ENCODE measurements at places on chromosomes 7 and 10.

DNA sequence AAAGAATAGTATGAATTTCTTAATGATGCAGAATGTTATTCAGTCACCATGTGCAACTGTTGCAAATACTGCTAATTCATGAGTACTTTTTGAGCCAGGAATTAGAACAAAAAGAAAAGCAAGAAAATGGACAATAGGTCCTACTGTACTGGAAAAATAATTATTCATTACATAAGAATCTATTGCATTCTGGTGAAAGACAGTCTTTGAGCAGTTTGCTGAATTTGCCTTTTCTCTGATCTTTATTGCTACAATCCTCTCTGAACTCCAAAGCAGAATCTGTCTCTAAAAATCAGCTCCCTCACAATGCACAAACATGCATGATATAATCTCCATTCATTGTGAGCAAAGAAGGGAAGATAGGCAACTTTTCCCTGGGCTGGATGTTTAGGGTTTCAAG is 12.8 kb downstream of the IFIT2 start:
- DNase-seq = no peak

GRCh38 chr7:106119719-106120118 is 7.6 kb upstream of the SYPL1 start:
- DNase-seq = no peak

DNA sequence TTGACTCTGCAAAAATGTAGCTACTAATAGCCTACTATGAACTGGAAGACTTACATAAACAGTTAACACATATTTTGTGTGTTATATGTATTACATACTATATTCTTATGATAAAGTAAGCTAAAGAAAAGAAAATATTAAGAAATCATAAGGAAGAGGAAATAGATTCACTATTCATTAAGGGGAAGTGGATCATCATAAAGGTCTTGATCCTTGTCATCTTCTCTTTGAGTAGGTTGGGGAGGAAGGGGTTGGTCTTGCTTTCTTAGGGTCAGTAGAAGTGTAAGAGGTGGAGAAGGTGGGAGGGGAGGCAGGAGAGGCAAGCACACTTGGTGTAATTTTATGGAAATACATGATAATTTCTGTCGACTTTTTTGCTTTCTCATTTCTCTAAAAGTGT is 81.3 kb downstream of the NAMPT start:
- no peak for DNase-seq

DNA sequence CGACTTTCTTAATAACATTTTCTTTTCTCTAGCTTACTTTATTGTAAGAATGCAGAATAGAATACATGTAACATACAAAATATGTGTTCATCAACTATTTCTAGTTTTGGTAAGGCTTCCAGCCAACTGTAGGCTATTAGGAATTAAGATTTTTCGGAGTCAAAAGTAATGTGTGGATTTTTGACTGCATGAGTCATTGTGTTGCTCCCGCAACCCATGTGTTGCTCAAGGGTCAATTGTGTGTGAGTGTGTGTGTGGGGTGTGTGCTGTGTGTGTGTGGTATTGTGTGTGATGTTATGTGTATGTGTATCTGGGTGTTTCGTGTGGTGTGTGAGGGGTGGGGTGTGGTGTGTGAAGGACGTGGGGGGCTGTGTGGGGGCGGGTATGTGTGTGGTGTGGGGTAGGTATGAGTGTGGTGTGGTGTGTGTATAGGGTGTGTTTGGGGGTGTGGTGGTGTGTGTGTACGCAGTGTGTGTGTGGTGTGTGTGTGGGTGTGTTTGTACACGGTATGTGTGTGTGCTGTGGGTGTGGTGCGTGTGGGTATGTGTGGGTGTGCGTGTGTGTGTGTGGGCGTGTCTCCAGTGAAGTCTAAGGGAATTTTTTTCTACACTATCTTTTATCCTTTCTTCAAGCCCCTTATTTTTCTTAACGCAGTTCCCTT is 60.5 kb downstream of the RSU1 start:
- DNase-seq = no peak

GRCh38 chr7:29883462-29884398 is 77.4 kb downstream of the WIPF3 start:
- peak; percentile 75 for DNase-seq

- no peak for DNase-seq
Observed at GRCh38 chr10:82924711-82925110, 1049.7 kb downstream of the NRG3 start.

DNA sequence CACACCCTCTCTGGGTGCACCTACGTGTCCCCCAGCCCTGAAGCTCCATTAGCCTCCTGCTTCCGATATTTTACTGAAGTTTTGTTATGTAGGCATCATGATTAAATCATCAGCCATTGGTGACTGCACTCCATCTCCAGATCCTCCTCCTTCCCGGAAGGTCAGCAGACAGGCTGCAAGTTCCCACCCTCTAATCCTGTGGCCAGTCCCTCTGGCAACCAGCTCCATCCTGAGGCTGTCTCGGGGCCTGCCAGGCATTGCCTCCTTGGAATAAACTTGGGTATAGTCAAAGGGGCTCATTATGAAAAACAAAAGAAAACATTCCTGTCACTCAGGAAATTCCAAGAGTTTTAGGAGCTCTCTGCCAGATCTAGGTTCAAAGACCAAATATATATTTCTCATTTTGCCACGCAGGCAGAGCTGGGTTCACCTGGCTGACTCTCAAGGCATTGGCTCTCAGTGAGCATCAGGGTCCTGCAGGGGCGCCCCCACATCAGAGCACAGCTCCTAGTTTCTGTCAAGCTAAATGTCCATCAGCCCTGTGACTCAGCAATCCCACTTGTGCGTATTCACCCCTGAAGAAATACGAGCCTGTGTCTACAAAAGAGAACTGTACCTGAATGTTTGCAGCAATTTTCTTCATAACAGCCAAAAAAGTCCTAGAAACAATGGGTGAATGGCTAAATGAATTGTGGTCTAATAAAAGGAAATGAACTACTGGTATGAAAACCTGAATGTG is 27.4 kb upstream of the TMEM72 start:
- DNase-seq = no peak

DNA sequence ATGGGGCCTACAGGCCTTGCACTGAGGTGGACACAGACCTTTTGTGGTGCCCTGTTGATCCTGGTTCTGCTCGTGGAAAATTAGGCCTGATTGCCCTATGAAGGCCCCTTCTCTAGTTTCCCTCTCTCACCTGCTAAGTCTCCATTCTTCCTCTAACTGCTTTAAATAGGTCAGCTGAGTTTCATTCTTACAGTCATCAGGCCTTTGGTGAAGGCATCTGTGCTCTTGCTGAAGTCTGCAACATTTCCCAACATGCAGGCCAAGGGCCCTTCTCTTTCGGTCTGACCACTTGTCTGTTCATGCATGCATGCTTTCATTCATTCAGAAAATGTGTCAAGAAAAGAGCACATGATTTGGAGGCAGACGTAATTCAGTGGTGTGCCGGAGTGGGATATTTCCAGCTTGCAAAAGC is 244.0 kb downstream of the BUB3 start:
- DNase-seq = no peak

DNA sequence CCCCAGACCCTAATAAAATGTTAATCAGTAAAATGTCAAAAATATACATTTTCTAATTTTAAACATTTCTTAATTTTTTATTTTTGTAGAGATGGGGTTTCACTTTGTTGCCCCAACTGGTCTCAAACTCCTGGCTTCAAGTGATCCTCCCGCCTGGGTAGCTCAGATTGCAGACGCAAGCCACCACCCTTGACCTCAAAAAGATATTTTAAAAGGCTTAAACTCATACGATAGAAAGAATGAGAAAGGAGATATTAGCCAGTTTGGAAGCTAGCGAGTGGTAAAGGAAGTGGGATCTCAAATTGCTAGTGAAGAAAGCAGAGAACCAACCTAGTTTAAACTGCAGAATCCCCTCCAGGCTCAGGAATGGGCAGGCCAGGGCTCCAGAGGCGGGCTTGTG is 4.5 kb downstream of the WIPI2 start:
- DNase-seq = no peak

DNA sequence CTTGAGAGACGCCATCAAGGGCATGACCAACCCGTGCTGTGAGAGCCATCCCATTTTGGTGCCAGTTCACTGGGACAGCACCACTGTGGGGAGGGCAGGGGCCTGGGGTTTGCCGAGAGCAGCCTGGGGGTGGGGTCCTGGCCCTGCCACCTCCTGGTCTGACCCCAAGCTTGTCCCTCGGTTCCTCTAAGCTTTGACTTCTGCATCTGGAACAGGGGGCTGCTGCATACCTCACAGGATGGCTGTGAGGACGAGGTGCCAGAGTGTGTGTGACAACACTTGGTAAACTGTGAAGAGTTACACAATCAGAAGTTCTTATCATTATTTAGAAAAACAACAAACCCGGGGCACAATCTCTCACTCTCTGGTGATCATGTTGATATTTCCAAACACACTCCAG is 89.9 kb downstream of the CRTAC1 start:
- no peak for DNase-seq

DNA sequence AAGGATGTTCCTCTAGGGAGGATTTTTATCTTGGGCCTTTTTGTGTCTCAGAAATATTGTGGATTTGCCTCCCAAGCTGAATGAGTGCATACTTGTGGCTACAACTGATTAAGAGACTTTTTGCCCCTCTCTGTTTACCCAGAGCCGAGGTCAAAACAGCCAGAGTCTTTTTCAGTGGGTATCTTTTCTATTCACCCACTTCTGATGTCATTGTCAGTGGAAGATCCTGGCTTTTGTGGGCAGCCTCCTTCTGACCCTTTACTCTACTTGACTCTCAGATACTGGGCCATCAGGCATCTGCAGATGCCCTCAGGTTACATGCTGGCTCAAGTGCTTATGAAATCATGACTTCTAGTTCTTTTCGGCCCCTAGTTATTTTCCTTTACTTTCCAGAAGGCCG is 19.6 kb upstream of the PIP4K2A start:
- no peak for DNase-seq

- DNase-seq = no peak
Observed at GRCh38 chr7:137404660-137405317, 61.3 kb upstream of the PTN start.

- DNase-seq = no peak
Observed at GRCh38 chr7:3260401-3260715, 40.7 kb upstream of the SDK1 start.

DNA sequence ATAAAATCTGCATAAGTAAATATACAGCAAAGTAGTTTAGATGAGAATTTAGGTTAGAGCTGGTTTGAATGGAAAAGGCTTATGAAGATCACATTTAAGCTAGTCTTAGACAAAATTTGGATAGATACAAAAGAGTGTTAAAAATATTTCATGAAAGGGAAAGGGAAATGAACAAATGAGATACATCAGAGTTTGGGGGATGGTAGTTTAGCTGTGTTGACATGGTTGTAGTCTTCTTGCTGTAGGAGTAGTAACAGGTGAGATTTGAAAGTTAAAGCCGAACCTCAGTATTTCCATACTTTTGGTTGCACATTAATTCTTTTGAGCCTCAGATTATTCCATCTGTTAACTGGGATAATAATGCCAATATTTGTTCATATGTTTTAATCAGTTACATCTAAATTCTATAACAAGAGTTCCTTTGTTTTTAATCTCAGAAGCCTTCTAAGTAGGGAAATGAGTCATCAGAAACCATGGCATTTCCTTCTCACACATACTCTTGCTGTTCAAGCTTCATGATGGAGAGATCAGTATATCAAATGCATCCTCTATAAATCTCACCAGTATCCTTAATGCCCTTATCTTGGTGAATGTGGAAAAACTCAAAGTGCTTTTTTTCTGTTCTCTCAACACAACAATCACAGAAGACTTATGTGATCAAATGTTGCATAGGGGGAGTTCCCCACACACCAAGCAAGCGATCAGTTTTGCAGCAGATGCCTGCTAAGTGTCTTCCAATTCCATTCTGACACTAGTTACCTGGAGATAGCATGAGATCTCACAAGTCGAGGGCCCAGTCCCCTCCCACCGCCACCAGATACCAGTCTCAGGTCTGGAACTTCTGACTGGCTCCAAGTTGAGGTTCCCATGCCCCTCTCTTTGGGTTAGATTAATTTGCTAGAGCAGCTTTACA is 84.7 kb downstream of the MAPK8 start:
- no peak for DNase-seq

- no peak for DNase-seq
Observed at GRCh38 chr7:93779115-93779514, 111.4 kb downstream of the TFPI2 start.

DNA sequence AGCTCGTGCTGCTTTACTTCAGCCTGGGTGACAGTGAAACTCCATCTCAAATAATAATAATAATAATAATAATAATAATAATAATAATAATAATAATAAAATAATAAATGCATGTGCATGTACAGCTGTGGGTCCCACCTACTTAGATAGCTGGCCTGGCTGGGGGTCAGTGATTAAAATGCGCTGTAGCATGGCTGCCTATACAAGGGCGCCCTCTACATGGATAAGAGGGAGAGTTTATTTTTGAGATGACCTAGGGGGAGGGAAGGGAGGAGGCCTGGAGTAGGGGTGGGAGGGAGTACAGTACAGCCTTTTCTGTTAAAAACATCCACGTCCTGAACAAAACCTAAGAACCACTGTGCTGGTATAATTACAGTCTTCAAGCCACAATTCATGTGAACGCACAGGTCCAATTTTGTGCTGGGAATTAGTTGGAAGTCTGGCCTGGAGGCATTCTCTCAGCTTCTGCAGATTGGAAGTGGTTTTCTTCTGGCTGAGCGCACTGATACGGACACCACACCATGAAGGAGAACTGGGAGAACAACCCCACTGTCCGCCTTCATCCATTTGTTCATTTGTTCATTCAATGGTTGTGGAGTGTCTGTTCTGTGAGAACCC is 146.5 kb downstream of the TMEM178B start:
- DNase-seq = no peak

- DNase-seq = no peak
Observed at GRCh38 chr10:22505911-22506685, 160.8 kb downstream of the SPAG6 start.

DNA sequence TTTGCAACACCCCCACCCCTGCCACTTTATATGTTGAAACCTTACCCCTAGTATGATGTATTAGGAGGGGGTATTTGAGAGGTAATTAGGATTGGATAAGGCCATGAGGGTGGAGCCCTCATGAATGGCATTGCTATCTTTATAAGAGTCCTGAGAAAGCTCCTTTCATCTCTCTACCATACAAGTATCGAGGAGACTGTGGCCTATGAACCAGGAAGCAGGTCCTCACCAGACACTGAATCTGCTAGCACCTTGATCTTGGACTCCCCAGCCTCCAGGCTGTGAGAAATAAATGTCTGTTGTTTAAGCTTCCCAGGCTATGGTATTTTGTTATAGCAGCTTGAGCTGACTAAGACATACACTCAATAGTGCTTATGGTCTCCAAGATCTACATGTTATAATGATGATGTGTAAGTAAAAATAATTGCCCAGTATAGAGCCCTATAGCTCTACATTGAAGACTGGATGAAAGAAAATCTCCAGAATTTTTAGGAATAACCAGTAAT is 188.8 kb downstream of the RAPGEF5 start:
- DNase-seq = no peak

DNA sequence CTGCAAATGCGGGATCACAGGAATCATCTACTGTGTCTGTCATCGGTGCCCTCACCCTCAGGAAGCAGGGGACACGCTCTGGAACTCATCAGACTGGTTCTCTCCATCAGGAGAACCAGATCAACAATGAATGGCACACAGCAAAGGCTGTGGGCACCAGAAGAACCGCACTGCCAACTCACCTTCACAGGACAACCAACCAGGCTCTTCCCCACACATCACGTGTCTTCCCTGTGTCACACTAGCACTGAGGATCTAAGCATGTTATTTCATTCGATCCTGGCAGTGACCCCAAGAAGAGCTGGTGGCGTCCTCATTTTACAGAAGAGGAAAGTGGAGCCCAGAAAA is 106.1 kb downstream of the TNS3 start:
- DNase-seq = no peak

GRCh38 chr7:17687361-17687760 is 252.9 kb downstream of the SNX13 start:
- no peak for DNase-seq

GRCh38 chr10:22251751-22252223 is 34.0 kb upstream of the EBLN1 start:
- DNase-seq = no peak

- DNase-seq = no peak
Observed at GRCh38 chr10:69412232-69412790, 4.4 kb downstream of the TACR2 start.
